ENCODE measurements at places on chromosomes 6 and 20. TPM values are rescaled to one million over a fixed set of nuclear protein-coding genes. Genes with fewer than 3 reads are reported as not detected.

TRIM15 gene
- total RNA-seq, result 0.24 TPM

ELOVL2 gene
- total RNA-seq, result not detected

ZNF165 gene
- 0.47 TPM for total RNA-seq

DNA sequence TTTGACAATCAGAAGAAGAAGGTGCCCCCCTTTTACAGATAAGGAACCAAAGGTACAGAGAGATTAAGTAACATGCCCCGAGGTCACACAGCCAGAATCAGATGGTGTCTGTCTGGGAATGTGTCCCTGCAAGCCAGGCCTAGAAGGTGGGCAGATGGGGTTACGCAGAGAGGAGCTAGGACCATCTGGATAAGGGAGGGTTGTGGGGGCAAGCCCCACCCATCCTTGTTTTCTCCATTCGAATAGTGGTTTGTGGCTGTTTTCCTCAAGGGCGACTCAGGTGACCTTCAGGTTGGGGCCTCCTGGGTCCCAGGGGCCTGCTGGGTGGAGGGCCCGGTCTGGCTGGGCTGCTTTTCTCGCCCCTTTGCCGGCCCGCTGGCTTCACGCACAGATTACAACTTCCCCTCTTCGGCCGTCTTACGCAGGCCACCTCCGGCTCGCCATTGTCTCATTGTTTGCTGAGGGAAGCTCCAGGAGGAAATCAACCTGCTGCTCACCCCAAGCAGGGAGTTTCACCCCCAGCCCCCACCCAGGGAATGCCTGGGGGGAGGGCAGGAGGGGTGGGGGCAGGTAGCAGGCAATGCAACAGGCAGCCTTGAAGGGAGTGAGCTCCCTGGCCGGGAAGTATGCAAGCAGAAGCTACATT lies 30.8 kb upstream of the CSNK2A1 start:
- no peak overlapping the region for H3K27ac ChIP-seq
- DNase-seq, result no peak
- peaks cover 27% of the 10 kb centered on the region for H3K27me3 ChIP-seq
- H3K4me1 ChIP-seq, result no peaks in the 10 kb centered on the region
- H3K36me3 ChIP-seq, result no peaks in the 10 kb centered on the region
- no peak overlapping the region for H3K4me3 ChIP-seq

GRCh38 chr6:127854009-127854408 lies 46.8 kb downstream of the THEMIS start:
- no peak overlapping the region for H3K27ac ChIP-seq
- no peak overlapping the region for H3K4me3 ChIP-seq
- no peaks in the 10 kb centered on the region for H3K27me3 ChIP-seq
- peaks cover 43% of the 10 kb centered on the region for H3K4me1 ChIP-seq

- no peaks in the 10 kb centered on the region for H3K27me3 ChIP-seq
- no peak overlapping the region for H3K27ac ChIP-seq
- DNase-seq, result no peak
- no peak overlapping the region for H3K4me3 ChIP-seq
Measured at GRCh38 chr6:134517868-134518267, 200.0 kb upstream of the SGK1 start.

GRCh38 chr6:40523505-40524172 lies 63.5 kb downstream of the LRFN2 start:
- no peak overlapping the region for H3K4me3 ChIP-seq
- no peaks in the 10 kb centered on the region for H3K36me3 ChIP-seq
- DNase-seq, result no peak
- peaks cover 10% of the 10 kb centered on the region for H3K4me1 ChIP-seq
- no peak overlapping the region for H3K27ac ChIP-seq

GRCh38 chr6:319177-320131 lies 27.2 kb downstream of the DUSP22 start:
- no peak for DNase-seq
- H3K36me3 ChIP-seq, result peaks cover 6% of the 10 kb centered on the region
- no peaks in the 10 kb centered on the region for H3K27me3 ChIP-seq

DNA sequence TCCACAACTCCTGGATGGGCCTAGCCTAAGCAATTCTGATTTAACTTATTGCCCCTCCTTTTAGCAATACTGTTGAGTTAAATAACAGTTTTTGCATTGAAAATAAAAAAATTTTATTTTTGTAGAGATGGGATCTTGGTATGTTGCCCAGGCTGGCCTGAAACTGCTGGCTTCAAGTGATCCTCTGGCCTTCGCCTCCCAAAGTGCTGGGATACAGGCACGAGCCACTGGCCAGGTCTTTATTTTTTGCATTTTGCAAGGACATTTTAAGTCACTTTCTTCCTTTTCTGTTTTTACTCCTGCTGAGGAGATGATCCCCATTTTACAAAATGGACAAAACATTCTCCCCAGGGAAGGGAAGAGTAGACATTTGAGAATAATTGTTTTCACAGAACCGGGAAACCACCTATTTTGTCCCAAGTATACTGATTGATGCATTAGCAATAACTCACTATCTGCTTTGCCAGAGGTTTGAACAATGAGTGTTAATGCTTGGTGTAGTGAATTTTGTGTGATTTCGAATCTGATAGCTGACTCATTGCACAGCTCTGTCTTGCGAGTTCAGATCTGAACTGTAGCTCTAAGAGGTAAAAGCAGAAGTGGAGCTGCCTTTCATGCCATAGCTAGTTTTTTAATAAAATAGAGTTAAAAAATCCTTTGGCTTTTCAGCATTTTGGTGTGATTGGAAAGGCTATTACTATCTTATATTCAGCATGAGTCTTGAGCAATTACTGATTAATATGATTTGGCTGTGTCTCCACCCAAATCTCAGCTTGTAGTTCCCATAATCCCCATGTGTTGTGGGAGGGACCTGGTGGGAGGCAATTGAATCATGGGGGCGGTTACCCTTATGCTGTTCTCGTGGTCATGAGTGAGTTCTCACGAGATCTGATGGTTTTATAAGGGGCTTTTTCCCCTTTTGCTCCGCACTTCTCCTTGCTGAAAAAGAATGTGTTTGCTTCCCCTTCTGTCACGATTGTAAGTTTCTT lies 20.9 kb downstream of the IGF2R start:
- peak overlapping the region; percentile 65 for H3K27ac ChIP-seq
- peak overlapping the region; percentile 19 for H3K4me3 ChIP-seq
- peaks cover 54% of the 10 kb centered on the region for H3K4me1 ChIP-seq
- no peak for DNase-seq
- peaks cover 36% of the 10 kb centered on the region for H3K36me3 ChIP-seq
- no peaks in the 10 kb centered on the region for H3K27me3 ChIP-seq

DNA sequence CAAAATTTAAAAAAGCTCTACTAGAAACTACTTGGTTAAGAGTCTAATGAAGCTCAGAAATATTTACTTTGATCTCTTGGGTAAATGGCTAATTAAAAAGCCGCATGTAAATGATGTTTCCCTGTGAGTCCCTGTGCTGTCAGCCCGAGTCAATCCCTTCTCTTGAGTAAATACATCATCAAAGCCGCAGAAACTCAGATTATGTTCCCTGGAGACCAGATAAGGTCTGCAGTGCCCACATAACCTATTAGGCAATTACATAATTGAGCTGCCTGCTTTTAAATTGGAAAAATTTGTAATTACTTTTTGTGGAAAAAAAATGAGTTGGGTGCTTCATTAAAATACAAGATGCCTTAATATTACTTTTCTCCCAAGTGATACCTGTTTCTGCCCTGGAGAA lies 83.1 kb downstream of the KIZ start:
- no peak overlapping the region for H3K27ac ChIP-seq
- H3K4me1 ChIP-seq, result no peaks in the 10 kb centered on the region
- no peak for DNase-seq
- no peak overlapping the region for H3K4me3 ChIP-seq
- H3K27me3 ChIP-seq, result no peaks in the 10 kb centered on the region

- H3K4me3 ChIP-seq, result no peak overlapping the region
- peaks cover 24% of the 10 kb centered on the region for H3K4me1 ChIP-seq
- H3K36me3 ChIP-seq, result no peaks in the 10 kb centered on the region
- H3K27me3 ChIP-seq, result no peaks in the 10 kb centered on the region
Measured at GRCh38 chr6:15768999-15769398, 106.2 kb upstream of the DTNBP1 start.

- peak; percentile 94 for DNase-seq
- H3K4me1 ChIP-seq, result peaks cover 43% of the 10 kb centered on the region
- H3K27ac ChIP-seq, result peak within 1 kb of the TSS; percentile 90
- H3K36me3 ChIP-seq, result peaks cover 3% of the 10 kb centered on the region
Measured at GRCh38 chr6:44223319-44224028, at the start of gene SLC29A1. TSS of gene SLC29A1 (plus strand) at chr6:44223595. CDS start at chr6:44227314, 3,719 bp downstream.

DNA sequence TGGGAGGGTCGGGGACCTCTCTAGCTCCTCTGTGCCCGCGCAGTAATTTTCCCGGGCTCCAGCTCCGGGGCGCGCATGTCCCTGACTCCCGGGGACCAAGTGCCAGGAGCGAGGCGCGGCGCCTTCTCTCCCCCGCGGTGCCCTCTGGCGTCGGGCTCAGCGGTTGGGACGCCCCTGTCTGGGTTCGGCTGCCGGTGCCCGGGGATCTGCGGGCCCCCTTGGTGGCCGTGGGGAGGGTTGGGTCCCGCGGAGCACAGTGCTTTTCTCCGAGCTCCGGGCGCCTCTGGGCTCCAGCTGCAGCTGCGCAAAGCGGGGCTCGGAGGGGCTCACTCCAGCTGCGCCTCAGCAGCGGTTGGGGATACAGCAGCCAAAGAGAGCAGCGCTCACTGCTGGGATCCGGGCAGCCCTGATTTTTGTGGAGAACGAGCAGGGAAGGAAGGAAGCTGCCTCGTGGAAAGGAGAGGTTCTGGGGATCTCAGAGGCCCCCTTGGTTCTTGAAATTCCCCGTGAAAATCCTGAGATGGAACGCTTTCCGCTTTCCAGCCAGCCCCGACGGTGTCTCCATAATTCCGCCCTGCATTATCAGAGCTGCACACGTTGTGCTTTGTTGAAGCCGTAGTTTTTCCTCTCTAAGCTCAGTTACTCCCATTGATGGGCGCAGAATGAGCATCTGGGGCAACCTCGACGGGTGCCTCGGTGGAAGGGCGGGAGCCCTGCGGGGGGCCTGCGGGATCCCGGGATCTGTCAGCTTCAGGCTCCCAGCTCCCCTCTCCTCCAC lies 861 bp downstream of the PPP1R14C start:
- peak overlapping the region; percentile 54 for H3K4me3 ChIP-seq
- no peak for DNase-seq
- H3K36me3 ChIP-seq, result no peaks in the 10 kb centered on the region
- H3K27me3 ChIP-seq, result peaks cover 68% of the 10 kb centered on the region

DNA sequence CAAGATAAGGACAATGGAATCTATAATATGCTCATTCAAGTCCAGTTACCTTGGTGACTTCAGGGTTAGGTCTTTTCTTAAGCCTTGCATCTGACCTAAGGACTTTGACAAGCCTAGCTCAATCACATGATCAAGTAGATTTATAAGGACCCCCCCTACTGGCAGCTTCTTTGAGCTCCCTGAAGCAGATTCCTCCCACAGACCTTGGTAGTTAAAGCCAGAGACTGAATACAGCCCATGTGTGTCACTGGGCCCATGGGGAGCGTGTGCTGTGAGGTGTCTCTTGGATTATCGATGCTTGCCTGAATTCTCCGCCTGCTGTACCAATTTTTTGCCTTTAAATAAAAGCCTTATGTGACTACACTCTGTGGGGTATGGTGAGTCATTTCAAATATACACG lies 372.7 kb upstream of the RGS17 start:
- no peak overlapping the region for H3K4me3 ChIP-seq
- DNase-seq, result no peak
- no peaks in the 10 kb centered on the region for H3K4me1 ChIP-seq
- no peaks in the 10 kb centered on the region for H3K36me3 ChIP-seq
- H3K27ac ChIP-seq, result no peak overlapping the region

- no peak overlapping the region for H3K27ac ChIP-seq
- H3K27me3 ChIP-seq, result no peaks in the 10 kb centered on the region
- DNase-seq, result no peak
Measured at GRCh38 chr6:138785980-138786379, 9.9 kb upstream of the ECT2L start.
